ENCODE measurements at places on chromosomes 2 and 18.

- no peak for DNase-seq
Measured at GRCh38 chr2:105834931-105835330, 90.2 kb downstream of the NCK2 start.

- no peak for DNase-seq
Measured at GRCh38 chr2:73069855-73070642, 1.5 kb downstream of the SFXN5 start.

DNA sequence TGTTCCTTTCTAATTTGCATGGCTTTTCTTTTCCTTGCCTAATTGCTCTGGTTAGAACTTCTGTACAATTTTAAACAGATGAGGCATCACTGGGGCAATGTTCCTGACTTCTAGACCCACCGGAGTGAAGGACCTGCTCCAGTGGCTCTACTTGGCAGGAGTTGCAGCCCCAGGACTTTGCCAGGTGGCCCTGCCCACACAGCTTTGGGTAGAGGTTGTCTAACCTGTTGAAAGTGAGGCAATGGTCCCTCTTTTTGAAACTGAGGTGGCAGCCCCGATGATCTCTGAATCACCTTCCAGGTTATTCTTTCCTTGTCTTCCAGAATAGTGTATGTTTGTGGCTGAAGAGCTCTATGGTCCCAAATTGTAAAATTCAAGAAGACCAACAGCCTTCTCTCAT lies 29.9 kb upstream of the ZNF512 start:
- no peak for DNase-seq

DNA sequence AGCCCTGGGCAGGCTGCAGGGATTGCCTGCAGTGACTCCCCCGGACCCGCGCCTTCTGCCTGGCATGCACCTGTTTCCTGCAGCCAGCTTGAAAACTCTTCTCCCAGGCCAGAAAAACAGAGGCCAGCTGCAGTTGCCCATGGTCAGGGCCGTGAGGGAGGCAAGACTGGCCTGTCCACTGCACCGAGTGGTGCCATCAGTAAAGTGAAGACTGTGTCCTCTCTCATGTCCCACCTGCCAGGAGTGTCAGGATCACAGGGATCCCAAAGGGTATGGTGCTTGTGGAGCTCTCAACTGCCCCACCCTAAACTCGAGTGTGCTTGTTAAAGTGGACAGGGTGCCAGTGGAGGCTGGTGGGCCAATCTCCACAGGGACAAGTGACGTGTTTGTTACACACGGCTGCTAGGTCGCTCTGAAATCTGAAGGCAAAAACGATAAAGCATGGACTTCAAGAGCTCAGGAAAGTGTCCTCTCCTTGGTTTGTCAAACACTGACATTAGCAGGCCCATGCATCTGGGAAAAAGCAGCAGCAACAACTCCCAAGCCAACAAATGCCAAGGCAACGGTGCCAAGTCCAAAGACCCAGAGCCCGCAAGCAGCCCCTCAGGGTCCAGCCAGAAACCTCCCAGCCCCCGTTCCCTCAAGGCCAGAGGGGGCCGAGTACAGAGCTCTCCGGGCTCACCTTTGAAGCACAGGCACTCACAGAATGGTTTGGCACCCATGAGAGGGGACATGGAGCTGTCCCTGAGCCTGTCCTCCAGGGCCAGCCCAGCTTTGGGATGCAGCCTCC lies 213.2 kb downstream of the HDAC4 start:
- DNase-seq: no peak

DNA sequence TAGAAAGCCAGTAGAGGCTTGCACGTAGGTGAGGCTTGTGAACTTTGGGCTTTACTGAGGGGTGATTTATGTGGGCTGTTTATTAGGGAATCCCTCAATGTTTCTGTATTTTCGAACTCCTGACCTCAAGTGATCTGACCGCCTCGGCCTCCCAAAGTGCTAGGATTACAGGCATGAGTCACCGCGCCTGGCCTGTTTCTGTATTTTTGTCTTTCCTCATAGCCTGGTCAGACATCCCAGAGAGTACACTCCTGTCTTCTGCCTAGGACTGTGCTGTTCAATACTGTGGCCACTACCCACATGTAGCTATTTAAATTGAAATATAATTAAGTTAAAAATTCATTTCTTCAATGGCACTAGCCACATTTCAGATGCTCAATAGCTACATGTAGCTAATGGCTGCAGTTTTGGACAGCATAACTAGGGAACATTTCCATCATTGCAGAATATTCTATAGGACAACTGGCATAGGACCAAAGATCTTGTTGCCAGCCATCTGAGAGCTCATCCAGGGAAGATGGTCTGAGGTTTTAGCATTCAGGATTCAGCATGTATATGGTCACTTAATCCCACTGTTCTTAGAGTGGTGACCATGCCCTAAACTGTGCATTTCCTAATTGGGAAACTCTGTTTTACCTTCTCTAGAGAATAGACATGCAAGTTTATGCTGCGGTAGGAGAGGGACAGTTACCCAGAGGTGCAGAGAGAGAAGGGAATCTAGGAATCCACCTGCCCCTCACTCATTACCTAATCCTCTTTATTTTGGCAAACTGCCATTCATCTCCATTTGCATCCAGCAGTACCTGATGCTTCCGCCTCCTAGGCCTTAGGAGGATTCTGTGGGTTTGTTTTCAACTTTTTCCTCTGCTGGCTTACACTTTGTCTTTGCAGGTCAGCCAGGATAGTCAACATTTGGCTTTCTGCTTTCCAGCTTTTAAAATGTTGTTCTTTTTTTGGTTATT lies 64.4 kb downstream of the LCLAT1 start:
- no peak for DNase-seq

DNA sequence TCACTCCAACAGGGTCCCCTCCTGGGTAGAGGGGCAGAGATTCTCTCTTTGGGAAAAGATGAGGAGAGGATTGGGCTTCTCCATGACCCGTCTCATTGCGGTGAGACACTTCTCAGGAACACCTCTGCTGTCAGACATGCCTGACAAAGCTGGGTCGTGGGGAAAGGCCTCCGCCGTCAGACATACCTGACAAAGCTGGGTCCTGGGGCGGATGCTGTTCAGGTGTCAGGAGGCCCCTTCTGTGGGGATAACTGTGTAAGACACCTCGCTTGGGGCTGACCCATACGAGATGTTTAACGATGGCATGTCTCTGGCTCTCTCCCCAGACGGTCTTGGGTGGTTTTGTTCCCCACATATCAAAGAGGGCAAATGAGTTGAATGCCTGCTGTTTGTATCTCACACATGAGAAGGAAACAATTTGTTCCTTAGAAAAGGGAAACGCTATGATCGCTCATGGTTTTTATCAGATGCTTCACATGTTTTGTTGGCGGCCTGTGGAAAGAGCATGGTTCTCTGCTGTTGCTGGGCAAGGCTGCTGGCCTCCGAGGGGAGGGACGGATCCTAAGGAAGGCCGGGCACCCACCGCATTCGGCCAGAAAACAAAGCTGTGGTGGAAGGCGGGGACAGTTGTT lies 40.8 kb upstream of the PXDN start:
- no peak for DNase-seq

GRCh38 chr2:43033016-43033270 lies 193.5 kb downstream of the ZFP36L2 start:
- no peak for DNase-seq
